ENCODE measurements at places on chromosomes 12 and 14.

DNA sequence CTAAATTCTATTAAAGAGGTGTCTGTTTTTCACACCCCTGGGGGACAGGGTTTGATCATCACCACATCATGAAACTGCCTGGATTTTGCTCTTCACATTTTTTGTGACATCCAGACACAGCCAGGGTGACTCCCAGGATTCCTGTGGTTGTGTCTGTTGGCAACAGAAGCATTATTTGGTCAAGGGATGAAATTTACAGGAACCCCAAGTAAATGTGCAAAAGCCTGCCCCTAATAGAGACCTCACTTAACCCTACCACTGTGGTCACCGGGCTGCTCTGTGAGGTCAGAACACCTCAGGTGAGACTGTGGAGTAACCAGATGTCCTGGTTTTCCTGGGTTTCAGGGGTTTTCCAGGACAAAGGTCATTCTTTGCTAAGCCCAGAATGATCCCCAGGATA is 103.8 kb downstream of the DAD1 start:
- no peak for DNase-seq

DNA sequence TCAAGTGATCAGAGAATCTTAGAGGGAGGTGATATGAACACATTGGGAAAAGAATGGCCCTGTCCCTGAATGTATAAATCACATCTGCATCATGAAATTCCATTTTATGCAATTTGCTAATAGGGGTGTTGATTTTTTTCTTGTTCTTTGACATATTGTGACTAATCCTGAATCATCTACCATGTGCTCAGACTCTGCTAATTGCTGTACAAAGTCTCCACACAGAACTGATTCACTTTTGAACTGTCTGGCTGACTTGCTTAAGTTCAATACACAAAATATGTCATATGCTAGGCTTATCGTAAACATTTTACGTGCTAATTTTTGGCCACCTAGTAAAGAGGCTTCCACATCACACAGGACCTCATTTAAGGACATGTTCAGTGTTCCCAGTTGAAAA is 2.6 kb downstream of the TMEM132D start:
- DNase-seq, result no peak

- no peak for DNase-seq
Observed at GRCh38 chr12:15581006-15581405, 208.2 kb downstream of the EPS8 start.

DNA sequence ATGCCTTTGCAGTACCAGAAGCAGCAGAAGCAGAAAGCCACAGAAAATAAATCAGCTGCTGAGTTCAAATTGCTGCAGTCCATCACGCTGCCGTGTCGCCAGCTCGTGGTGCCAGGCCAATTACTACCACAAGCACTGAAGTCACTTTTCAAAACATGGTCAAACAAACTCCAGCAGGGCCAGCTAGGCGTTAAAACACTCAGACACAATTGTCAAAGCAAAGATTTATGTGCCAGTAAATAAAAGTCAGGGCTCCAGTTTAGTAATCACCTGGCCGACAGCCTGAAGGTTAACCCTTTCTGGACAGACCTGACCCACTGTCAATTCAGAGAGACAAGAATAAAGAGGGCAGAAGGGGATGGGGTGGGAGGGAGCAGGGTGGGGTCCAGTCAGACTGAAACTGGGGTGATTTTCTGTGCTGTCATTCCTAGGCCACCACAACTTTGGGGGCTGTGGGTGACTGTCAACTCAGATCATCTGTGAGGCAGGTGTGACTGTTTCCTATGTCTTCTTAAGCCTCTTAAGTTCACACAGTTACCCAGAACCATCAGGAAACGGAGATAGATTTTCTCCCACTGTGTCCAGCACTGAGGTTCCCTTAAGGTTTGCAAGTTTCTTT is 109.8 kb upstream of the FUT8 start:
- no peak for DNase-seq

GRCh38 chr14:57189070-57189469 is 79.6 kb downstream of the EXOC5 start:
- DNase-seq, result no peak

DNA sequence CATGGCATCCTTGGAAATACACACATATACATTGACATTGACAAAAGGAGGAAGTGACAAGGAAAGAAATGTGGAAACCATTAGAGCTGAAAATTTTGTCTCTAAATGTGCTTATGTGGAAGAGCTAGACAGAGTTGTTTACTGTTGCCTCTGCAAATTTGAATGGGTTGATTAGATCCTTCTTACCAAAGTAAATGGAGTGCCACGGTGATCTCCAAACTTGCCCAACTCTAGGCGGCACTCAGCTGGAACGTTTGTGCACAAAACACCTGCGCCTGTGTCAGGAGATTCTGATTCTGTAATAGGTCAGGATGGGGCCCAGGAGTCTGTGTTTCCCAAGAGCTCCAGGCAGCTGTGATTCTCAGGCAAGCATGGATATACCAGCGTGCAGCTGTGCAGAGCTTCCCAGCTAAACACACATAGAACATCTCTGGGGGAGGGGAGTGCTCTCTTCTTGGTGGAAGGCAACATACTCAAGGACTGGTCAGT is 77.8 kb upstream of the BDKRB2 start:
- no peak for DNase-seq

GRCh38 chr12:52185400-52185967 is 6.3 kb downstream of the KRT80 start:
- no peak for DNase-seq

- DNase-seq, result no peak
Observed at GRCh38 chr12:39230086-39230485, 212.8 kb downstream of the KIF21A start.

GRCh38 chr12:52122540-52122871 is 43.0 kb downstream of the SMIM41 start:
- no peak for DNase-seq

- no peak for DNase-seq
Observed at GRCh38 chr14:87055007-87055406, 938.0 kb downstream of the GALC start.

GRCh38 chr12:45575417-45575816 is 154.1 kb upstream of the ARID2 start:
- DNase-seq, result no peak

GRCh38 chr14:99244941-99245563 is 26.9 kb downstream of the BCL11B start:
- DNase-seq, result no peak

GRCh38 chr12:106139422-106140171 is 843 bp upstream of the NUAK1 start:
- DNase-seq, result no peak

- DNase-seq, result no peak
Observed at GRCh38 chr14:104421401-104421821, 158.2 kb upstream of the C14orf180 start.

GRCh38 chr12:27161458-27162228 is 79.3 kb upstream of the C12orf71 start:
- DNase-seq, result no peak

GRCh38 chr14:26213846-26214575 is 383.8 kb downstream of the NOVA1 start:
- DNase-seq, result no peak
